ENCODE measurements at places on chromosomes 5 and 9.

GRCh38 chr5:112125903-112126302, 293.2 kb downstream of the EPB41L4A start:
- no peak for DNase-seq

DNA sequence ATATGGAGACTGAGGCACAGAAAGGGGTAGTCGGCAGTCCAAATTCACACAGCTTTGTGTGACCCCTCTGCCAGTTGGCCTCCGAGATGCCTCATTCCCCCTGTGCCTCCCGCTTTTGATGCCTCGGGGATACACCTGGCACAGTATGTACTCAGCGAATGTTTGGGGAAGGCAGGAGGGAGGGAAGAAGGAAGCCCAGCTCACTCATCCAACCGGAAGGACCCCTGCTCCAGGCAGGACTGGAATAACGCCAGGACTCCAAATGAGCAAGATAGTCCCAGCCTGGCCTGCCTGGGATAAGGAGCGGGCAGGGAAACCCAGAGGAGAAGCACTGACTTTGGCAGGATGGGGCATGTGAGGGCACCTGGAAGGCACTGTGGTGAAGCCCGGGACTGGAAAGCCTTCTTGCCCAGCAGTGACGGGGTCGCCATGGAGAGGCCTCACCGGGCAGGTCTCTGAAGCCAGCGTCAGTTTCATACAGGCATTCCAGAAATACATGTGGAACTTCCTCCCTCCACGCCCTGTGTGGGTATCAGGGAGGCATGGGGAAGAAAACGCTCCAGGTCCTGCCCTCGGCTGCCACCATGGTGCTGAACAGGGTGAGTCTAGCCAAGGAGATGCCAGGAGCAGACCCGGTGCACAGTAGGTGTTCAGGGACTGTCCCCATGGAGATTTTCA, 20.3 kb downstream of the LMX1B start:
- DNase-seq, result no peak

GRCh38 chr5:136061630-136062365, 33.0 kb downstream of the TGFBI start:
- DNase-seq, result no peak

DNA sequence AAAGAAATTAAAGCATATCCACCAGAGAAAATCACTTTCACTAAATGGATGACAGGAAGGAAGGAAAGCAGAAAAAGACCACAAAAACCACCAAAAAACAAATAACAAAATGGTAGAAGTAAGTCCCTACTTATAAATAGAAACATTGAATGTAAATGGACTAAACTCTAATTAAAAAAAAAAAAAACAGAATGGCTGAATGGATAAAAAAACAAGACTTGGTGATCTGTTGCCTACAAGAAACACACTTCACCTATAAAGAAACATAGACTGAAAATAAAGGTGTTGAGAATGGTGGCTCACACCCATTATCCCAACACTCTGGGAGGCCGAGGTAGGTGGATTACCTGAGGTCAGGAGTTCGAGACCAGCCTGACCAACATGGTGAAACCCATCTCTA, 122.9 kb downstream of the HMHB1 start:
- no peak for DNase-seq

GRCh38 chr5:174910245-174910737, 185.9 kb downstream of the MSX2 start:
- DNase-seq, result peak; percentile 40

DNA sequence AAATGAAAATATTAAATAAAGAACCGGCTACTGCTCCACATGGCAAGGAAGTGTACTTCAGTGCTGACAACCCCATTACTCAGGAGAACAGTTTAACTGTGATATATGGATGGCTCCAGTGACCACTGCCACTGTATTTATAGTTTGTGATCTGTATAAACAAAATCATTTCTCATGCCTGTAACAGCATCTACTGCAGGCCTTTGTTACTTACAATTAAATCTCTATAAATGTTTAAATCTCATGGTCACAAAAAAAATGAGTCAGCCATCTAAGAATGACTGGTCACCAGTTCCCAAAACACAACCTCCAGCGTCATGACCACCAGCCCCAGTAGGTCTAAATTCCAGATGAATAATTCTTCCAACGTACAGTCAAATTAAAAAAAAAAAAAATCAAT, 24.6 kb downstream of the SERINC5 start:
- DNase-seq, result no peak

DNA sequence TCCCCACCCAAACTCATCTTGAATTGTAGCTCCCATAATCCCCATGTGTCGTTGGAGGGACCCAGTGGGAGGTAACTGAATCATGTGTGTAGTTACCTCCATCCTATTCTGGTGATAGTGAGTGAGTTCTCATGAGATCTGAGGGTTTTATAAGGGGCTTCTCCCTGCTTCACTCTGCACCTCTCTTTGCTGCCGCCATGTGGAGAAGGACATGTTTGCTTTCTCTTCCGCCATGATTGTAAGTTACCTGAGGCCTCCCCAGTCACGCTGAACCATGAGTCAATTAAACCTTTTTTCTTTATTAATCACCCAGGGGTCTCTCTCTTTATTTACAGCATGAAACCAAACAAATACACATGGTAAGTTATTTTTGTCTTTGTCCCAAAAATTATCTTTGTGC, 726.1 kb downstream of the CDH18 start:
- no peak for DNase-seq

DNA sequence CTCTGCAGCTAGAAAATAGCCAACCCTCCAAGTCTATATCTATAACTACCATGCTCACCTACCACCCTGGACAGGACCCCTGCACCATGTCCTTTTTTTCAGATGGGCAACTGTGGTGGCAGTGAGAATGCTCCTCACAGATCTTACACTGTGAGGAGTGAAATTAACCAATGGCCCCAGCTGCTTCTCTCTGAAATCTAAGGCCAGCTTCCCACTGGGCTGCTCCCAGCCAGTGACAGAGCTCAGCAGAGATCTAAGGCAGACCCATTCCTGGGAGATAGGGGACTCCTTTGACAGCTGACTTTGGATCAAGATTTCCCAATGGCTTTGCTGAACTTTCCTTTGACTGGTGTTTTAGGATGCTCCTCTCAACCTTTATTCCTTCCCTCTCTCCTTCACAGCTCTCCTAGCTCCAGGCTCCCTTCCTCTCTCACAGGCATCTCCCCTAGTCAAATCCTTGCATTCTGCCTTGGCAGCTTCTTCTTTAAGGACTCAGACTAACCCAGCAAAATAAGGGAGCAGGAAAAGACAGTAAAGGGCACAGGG, 1.6 kb upstream of the ARAP3 start:
- no peak for DNase-seq

DNA sequence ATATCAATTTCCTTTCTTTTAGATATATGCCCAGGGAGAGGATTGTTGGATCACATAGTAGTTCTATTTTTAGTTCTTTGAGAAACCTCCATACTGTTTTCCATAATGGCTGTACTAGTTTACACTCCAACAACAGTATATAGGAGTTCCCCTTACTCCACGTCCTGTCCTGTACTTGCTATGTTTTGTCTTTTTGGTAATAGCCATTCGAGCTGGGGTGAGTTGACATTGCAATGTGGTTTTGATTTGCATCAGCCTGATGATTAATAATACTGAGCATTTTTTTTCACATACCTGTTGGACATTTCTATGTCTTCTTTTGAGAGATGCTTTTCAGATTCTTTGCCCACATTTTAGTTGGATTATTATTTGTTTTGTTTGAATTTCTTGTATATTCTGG, 445.9 kb downstream of the NTRK2 start:
- no peak for DNase-seq

DNA sequence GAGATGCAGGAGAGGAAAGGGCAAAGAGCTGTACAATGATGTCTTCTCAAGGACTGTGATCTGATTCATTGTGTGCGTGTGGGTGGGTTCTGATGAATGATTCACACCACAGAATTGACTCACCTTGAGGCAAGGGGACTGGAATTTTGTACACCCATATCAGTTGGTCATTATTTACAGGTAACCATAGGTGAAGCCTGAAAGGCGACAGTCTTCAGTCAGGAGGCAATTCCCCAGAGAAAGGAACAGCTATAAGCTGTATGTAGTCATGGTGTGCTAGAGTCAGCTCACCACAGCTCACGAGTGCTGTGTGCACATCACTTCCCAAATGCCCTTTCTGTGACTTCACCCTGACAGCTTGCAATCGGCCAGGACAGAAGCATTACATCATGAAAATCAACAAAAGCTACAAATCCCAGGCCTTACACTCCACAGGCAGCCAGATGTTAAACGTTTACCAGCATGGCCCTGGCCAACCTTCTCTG, 87.6 kb upstream of the RPS23 start:
- DNase-seq, result no peak

- DNase-seq, result no peak
Measured at GRCh38 chr9:123678038-123678877, 251.7 kb downstream of the DENND1A start.

- no peak for DNase-seq
Measured at GRCh38 chr9:131833906-131834305, 94.0 kb upstream of the RAPGEF1 start.

- DNase-seq, result no peak
Measured at GRCh38 chr9:38683336-38683735, 36.6 kb downstream of the FAM240B start.

GRCh38 chr5:166507810-166508425, 1783.5 kb upstream of the WWC1 start:
- no peak for DNase-seq

- DNase-seq, result no peak
Measured at GRCh38 chr9:98750364-98751060, 41.8 kb upstream of the GABBR2 start.

DNA sequence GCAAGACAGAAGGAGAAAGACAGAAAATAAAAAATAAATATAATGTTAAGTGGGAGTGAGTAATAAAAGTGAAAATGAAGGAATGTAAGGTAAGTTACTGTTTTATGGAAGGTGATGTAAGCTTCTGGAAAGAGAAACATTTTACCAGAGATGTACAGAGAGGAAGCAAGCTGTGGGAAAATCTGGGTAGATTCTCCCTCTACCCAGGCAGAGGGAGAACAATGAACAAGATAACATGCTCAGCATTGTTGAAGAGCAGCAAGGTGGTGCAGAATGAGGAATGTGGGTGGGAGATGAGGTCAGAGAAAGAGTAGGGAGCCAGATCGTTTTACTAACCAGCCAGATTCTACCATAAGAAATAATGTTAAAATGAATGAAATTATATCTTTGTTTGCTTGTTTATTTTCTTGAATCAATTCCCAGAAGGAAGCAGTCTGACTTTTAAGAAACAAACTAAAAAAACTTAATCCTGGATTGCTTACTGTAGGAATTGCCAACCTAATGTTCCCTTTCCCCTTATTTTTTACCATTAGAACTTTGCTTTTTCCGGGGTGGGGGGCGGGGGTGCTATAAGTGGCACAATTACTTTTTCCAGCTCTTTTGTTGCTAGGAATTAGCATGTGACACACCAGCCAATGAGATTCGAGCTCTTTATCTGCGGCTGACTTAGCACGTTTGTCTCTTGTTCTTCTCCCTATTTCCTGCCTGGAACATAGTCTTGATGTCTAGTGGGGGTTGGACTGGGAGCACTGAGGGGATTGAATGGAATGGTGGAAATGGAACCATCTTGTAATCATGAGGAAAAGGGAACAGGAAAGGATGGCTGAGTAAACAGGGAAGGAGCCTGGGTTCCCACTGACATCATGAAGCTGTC, 356.7 kb downstream of the TMEM167A start:
- no peak for DNase-seq

GRCh38 chr9:93154293-93154903, 20.3 kb upstream of the NINJ1 start:
- DNase-seq, result peak; percentile 49

DNA sequence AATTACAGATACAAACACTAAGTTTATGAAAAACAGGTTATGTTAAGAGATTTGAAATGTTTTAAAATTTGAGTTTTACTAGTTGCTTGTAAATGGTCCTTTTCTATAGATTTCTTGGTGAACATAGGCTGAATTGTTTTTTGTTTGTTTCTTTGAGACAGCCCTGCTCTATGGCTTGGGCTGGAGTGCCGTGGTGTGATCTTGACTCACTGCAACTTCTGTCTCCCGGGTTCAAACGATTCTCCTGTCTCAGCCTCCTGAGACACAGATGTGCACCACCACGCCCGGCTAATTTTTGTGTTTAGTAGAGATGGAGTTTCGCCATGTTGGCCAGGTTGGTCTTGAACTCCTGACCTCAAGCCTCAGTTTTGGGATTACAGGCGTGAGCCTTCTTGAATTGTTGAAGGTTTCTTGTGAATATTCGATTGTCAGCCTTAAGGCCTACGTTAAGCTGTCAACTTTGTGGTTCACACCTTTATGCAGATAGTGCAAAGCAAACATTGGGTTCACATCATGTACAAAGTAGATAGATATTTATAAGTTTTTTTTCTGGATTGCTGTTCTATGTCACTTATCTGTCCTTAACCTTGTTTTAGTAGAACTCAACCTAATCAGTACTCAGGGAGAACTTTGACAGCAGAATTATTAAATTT, 26.2 kb downstream of the UHRF2 start:
- peak; percentile 26 for DNase-seq
